ENCODE measurements at places on chromosomes 13 and 19.

- DNase-seq: peak; percentile 47
Measured at GRCh38 chr19:13118424-13119193, 545 bp downstream of the NACC1 start.

- DNase-seq: peak; percentile 48
Measured at GRCh38 chr13:46683676-46684260, 113.2 kb downstream of the ESD start.

DNA sequence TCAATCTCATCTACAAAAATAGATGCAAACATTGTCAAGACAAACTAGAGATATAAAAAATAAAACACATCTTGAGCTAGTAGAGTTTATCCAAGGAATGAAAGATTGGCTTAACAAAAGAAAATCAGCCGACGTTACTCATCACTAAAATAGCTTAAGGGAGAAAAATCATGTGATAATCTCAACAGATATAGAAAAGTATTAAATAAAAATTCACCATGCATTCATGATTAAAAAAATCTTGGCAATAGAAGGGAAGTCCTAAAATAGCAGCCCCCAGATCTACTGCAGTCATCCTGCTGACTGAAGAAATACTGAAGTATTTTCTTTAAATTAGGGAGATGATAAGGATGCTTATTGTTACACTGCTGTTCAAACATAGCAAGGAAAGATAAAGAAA, 12.6 kb upstream of the DCLK1 start:
- DNase-seq: no peak

GRCh38 chr13:111872475-111873150, 194.3 kb upstream of the SOX1 start:
- DNase-seq: no peak

GRCh38 chr13:46855166-46855565, 41.7 kb downstream of the HTR2A start:
- DNase-seq: no peak

GRCh38 chr19:35013820-35014754, 14.0 kb downstream of the GRAMD1A start:
- DNase-seq: peak; percentile 55

DNA sequence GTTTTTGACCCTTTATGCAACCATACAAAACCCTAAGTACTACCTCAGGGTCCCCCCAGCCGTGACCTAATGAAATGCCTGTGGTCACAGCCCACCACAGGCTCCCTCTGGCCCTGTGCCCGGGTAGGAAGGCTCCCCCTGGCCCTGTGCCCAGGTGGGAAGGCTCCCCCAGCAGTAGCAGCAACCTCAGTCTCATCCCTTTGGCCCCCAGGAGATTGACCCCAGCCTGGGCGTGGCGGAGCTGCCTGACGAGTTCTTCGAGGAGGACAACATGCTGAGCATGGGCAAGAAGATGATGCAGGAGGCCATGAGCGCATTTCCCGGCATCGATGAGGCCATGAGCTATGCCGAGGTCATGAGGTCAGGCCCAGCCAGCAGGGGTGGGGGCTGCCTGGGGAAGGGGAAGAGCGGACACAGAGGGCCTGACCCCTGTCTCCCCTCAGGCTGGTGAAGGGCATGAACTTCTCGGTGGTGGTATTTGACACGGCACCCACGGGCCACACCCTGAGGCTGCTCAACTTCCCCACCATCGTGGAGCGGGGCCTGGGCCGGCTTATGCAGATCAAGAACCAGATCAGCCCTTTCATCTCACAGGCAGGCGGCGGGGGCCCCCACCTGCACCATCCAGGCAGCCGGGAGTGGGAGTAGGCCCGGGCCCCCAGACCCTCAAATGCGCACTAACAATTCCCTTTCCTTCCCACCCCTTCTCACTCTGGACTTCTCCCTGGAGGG, 6.3 kb upstream of the BEST2 start:
- DNase-seq: no peak

GRCh38 chr13:30862707-30863106, 43.4 kb upstream of the MEDAG start:
- no peak for DNase-seq

DNA sequence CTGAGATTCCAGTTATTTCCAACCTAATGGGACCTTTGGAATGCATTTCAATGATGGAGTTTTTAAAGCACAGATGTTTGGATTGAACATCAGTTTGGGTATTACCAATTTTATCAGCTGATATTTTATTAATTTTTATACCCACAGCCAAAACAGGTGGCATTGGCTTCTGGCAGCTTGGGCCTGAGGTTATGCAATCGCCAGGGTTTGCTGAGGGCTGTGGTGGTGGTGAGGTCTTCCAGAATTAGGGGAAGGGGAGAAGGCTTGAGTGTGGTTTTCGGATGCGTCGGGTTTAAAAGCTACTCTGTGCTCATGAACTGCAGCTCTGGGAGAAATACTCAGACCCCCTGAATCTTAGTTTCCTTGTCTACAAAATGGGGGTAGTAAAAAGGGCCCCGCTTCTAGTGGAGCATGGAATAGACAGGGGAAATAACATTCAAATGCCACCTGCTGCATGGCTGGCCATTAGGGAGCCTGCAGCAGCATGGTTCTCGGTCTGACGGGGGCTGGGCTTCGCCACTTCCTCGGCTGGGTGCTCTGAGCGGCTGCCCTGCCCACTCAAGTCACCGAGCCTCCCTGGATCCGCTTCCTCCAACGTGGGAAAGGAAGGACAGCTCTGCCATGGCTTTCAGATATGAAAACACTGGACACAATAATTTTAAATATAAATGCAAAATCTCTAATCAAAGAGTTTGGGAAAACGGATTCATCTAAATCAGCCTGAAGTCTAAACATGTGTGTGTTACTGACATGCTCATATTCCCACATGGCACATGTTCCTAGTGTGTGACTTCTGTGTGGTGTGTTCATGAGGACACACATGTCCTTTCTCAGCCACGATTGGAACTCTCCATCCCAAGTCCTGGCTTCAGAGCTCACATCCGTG, 35.2 kb downstream of the ADPRHL1 start:
- DNase-seq: no peak

DNA sequence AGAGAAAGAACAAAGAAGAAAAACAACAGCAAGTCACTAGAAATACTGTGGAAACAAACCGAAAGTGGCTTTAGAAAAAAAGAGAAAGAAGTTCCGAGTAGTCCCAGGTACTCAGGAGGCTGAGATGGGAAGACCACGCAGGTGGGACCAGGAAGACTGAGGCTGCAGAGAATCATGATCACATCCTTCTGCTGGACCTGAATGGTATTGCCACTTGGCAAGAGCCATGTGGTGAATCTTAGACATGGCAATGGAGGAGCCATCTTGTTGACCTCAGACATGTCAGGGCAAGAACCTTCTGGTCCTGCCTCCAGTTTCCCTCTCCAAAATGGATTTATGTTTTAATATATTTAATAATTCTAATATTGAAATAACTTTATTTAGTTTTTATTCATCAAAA, 37.4 kb upstream of the ZNF724 start:
- DNase-seq: no peak
